ENCODE measurements at places on chromosomes 5 and 9.

- DNase-seq = no peak
Observed at GRCh38 chr5:132663771-132664695, 6.1 kb downstream of the IL13 start.

GRCh38 chr9:135586601-135587109, 25.1 kb downstream of the PAEP start:
- DNase-seq = no peak

DNA sequence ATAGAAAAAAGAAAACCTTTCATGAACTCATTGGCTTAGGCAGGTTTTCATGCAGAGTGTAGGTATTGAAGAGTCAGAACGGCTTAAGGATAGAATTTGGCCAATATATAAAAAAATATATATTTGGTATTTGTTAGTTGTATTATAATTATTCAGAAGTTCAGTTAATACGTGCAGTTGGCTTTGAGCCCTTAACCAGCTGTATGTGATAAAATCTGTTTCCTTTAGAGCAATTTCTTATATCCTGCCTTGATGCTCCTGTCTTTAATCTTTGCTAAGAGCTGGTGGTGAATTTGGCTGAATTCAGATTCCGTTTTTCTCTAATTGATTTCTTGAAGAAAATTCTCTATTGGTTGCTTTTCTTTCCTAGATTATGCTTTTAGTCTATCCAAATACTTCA, 3.7 kb downstream of the ANXA1 start:
- DNase-seq = no peak

DNA sequence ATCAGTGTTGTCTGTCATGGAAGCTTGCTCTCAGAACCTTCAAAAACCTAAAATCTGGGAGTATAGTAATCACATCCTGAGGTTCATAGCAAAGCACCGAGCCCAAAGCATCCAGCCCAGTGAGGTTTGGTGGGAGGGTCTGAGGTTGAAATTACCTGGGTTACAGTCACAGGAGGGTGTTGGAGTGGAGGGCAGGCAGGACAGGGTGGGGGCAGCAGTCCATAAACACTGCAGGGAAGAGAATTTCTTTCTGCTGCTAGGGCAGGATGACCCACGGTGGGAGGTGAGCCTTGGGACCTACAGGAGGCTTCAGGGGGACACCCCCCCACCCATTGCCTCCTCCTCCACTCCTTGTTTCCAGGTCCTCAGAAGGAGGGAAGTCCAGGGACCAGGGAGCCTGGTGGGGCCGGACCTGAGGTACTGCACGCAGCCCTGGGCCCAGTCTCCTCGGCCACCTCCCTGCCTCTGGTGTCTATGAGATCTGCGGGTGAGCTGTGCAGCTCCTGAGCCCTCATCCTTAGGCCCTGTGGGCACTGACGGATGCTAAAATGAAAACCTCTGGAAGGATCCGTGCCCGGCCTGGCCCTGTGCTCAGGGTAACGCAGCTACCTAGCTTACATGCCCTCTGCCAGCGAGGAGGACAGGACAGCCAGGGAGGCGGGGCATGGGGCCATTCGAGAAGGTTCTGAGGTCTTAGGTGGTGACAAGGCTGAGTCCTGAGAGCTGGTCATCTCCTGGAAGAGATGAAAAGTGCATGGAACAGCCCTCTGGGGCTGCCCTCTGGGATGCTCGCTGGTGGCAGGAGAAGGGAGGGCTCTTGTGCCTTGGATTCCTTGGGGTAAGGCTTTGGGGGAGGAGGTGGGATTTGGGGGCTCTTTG, 1.8 kb upstream of the ADCY2 start:
- DNase-seq = no peak

- no peak for DNase-seq
Observed at GRCh38 chr9:123548741-123549545, 192.9 kb downstream of the CRB2 start.

- no peak for DNase-seq
Observed at GRCh38 chr5:106314221-106314824, 1356.4 kb downstream of the EFNA5 start.

DNA sequence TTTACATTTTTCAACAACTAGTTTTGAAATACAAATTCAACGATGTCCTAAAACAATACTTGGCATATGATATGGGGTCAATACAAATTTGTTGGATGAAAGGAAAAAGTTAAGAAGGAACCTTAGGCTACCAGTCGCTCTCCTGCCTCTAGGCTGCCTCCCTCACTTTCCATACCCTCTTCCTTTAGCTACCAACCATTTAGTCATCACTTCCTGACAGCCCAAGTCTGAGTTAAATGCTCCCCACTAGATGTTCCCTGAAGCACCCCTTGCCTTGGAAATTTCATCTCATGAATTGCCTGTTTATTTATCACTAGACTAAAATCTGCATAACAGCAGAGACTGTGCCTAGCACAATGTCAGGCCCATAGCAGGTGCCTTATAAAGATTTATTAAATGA, 2.7 kb upstream of the LARS1 start:
- DNase-seq = no peak

DNA sequence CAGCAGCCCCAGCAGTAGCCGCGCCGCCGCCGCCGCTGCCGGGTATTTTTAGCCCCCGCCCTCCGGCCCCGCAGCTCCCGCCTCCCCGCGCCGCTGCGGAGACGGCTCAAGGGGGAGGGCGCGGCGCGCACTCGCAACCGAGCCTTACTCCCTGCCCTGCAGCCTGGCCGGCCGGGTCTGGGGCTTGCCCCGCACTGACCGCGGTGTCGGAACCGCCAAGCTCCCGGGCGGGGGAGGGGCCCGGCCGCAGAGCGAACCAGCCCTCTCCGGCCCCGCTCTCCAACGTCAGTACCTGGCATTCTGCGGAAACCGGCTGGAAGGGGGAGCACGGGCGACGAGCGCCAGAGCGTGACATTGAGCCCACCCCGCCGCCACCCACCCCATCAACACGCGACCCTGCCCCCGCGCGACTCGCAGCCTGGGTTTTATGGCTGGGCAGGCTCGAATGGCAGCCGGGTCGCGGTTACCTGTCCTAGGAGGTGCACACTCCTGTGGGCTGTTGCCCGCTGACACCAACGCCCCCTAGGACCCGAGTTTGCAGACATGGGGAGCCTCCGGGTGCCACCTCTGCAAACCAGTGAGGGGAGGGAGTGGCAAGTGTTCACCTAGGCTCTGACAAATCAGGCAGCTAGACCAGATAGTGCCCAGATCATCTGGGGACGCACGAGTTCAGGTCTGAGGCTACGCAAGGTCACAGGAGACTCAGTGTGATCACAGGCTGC, at the start of gene ACSL6:
TSS of gene ACSL6 (minus strand) at position 37 of the 722 bp plus-strand sequence. CDS start 105 bp downstream, outside the sequence.
- no peak for DNase-seq

DNA sequence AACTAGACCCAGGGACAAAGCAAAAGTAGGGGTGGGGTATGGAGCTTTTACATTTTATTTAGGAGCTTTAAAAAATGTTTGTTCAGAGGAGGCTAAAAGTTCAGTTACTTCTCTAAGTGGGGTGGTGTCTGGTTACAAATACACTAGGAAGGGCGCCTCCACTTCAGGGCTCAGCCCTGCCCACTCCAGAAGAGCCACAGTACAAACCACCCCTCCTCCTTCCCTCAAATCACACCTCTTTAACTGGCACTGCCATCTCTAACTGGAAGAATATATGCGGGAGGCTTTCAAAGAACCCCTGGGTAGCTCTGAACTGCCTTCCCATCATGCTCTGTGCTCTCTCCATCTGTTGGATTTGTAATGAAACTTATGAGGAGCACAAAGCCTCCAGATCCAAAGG, 98.8 kb upstream of the NFIB start:
- no peak for DNase-seq

DNA sequence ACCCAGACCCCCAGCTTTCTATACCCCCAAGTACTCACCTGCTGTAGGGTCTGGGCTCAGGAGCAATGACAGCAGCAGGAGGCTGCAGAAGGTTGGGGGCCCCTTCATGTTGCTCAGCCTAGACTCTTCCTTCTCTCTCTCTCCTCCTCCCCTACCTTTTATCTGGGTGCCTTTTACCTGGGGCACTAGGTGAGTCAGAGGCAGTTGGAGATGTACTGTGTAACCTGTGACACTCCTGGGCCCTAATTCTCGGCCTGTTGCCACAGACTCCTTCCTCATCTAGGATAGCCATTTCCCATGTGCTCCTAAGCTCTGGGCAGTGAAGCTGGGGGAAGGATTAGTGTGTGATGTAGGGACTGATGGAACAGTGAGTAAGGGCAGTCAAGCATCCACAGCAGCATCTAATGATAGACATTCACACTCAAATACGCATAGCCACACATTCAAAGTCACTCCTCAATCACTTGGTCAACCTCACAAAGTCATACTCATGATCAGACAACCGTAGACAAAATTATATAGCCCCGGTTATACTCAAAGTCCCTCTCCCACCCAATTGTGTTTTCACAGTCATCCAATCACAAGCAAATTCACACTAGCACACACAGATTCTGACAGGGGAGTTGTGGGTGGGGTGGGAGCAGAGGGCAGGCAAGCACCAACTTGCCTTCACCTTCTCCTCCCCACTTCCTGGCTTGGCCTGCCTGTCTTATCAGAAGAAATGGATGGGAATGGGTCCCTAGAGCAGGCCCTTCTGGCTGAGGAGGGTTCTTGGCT, at the start of gene CCL27:
TSS of gene CCL27 (minus strand) at position 132 of the 777 bp plus-strand sequence. CDS start at position 108, 24 bp downstream.
- DNase-seq = no peak

DNA sequence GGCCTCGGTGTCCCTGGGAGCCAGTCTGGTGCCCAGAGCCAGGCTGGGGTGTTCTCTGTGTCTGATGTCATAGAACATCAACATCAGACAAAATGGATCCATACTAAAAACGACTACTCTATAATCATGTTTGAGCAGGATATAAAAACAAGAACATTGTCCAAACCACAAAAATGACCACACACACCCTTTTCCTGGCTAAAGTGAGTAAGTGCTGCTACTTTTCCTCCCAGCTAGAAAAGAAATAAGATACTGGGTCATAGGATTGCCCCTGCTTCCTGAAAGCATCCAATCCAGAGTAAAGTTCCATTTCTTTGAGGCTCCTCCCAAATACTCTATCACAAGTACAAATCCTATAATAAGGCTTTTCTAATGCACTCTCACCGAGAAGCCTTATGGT, 19.7 kb upstream of the TRAF1 start:
- DNase-seq = no peak

- no peak for DNase-seq
Observed at GRCh38 chr9:69798744-69799143, 21.9 kb upstream of the CFAP95 start.

- DNase-seq = no peak
Observed at GRCh38 chr9:109264877-109265587, 55.8 kb downstream of the EPB41L4B start.

DNA sequence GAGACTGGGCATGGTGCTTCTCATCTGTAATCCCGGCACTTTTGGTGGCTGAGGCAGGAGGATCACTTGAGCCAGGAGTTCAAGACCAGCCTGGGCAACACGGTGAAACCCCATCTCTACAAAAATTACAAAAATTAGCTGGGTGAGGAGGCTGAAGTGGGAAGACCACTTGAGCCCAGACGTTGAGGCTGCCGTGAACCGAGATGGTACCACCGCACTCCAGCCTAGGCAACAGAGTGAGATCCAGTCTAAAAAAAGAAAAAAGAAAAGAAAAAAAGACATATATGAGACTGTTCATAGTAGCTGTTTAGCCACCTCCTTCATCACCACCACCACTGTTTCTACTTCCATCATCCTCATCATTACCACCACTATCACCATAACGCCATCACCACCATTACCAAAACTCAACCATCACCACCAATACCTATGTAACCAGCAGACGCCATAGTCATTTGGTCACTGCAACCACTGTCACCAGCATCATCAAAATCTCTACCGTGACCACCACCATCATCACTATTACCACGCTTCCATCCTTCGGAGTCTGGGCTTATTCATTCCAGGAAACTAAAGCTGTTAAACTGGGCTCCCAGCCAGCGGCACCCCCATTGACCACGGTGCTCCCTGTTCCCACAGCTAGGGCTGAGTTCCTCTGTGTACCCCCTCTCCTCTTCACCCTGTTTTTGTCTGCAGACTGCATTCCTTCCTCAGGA, 8.4 kb upstream of the KIF12 start:
- DNase-seq = no peak

GRCh38 chr9:88215196-88216125, 77.2 kb upstream of the SPATA31C2 start:
- no peak for DNase-seq

GRCh38 chr5:66757219-66757833, 161.1 kb downstream of the MAST4 start:
- peak; percentile 18 for DNase-seq

DNA sequence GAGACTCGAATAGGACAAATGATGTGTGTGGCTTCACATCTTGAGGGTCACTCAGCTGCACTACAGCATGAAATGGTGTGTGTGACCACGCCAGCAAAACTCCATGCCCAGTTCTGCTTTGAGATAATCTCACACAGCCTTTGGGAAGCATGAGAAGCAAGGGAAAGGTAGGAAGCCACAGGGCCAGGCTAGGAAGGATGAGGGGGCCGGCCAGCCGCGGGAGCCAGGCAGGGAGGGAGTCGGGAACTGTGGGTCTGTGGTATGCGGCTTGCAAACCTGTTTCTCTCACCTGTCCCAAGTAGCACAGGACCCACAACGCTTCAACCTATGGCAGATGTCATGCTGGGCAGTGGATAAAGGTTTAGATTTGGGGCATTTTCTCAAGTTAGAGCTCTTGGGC, 142.0 kb downstream of the HSPA4 start:
- no peak for DNase-seq

DNA sequence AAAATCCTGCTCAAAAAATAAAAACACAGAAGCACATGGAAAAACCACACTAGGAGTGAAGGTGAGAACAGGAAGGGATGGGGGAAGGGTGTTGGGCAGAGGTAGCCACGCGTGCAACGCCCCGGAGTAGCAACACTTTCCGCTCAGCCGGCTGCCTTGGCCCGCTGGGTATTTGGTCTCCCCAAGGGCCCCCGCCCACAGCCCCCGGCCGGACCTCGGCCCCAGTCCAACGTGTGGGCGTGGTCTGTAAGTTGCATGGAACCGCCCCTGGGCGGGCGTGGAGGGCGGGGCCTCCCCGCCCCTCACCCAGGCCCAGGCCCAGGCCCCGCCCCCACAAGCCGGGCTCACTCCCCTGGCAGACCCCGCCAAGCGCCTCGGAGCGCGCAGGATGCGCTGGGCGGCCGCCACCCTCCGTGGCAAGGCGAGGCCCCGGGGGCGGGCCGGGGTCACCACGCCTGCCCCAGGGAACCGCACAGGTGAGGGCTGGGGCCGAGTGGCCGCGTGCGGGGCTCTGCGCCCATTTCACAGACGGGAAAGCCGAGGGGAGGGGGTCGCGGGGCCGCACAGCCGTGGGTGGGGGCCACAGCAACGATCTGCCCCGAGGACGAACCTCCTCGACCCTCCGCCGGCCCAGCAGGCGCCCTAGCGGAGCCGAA, at the start of gene SUSD3:
TSS of gene SUSD3 (plus strand) at position 347 of the 656 bp plus-strand sequence. CDS start at position 389, 42 bp downstream.
- peak; percentile 39 for DNase-seq

GRCh38 chr9:127980060-127980705, 606 bp downstream of the EEIG1 start:
- no peak for DNase-seq

- no peak for DNase-seq
Observed at GRCh38 chr9:119934497-119934896, 565.3 kb upstream of the BRINP1 start.

DNA sequence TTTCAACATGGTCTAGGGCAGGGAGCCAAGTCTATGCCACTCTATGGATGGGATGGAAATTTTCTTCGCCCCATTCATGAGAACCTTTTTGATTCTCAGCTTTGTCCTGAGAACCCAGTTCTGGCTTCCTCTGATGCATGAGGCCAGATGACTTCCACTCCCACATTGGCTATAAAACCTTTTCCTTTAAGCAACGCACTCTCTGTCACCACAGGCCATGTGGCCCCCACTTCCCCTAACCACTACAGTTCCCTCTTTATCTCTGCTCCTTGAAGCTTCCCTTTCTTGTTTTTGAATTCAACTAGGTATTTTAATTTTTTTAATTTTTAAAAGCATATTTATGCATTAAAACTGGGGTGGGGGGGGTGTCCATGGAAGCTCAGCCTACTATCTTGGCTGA, 401.3 kb downstream of the ENC1 start:
- DNase-seq = no peak

- peak; percentile 93 for DNase-seq
Observed at GRCh38 chr5:133245191-133246052, 193.6 kb downstream of the HSPA4 start.
